Urinary bladder (tissue), 4 donors: ENCODE measurements at places on chromosomes 2 and 18. TPM values are rescaled to one million over a fixed set of nuclear protein-coding genes. Genes with fewer than 3 reads are reported as not detected.
A peak's percentile ranks its signal among the peaks of the same experiment; 100 is the strongest.

DNA sequence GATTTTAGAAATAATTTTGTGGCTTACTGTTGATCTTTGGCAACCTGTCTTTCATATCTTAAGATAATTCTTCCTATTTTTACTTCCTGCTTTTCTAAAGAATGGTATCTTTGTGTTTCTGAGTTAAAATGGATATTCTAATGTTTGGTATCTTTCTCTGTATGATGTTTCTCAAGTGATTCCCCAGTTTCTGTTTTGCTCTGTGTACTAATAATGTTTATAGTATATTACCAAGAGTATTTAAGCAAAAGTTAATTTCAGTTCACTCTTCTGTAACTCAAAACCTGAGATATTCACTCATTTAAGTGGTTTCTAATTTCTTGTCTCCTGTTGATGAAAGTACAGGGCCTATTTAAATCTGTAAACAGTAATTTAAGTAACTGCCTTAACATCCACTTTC, 58.3 kb downstream of the CCDC150 start:
- DNase-seq: no peak

GRCh38 chr18:32907648-32908423, 135.0 kb upstream of the KLHL14 start:
- DNase-seq: no peak

- DNase-seq: no peak
These were observed 94.6 kb upstream of the LGALSL start for GRCh38 chr2:64359171-64359891.

DNA sequence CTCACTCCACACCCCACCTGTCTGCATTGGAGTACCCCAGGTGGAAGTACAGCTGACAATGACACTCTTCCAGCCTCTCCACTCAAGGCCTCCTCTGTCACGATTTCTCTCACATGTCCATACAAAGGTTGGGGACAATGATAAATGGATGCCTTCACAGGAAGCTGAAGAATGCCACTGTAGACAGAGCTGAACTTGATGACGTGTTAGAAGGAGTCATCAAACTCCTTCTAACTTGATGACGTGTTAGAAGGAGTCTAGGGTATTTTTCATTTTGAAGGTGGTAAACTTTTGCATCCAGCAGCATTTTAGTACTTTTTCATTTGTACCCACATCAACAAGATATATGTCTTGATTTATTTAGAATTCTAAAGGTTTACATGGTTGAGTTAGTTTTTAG, 163.5 kb upstream of the DNMT3A start:
- no peak for DNase-seq

DNA sequence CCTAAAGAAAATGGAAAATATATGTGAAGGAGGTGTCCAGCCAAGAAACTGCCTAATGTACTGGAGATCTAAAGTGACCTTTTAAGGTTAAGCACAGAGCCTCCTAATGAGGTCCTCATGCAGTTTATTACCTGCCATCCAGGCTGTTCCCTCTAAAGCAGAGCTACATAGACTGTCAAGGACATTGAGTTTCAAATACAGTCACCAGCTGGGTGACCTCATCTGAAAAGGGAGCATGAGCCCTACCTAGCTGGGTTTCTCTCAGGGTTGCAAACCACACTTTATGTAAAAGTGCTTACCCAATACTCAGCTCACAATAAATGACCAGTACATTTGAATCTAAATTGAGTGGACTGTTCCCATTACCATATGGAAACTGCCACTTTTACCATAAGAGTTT, 65.4 kb upstream of the CTNNA2 start:
- no peak for DNase-seq

DNA sequence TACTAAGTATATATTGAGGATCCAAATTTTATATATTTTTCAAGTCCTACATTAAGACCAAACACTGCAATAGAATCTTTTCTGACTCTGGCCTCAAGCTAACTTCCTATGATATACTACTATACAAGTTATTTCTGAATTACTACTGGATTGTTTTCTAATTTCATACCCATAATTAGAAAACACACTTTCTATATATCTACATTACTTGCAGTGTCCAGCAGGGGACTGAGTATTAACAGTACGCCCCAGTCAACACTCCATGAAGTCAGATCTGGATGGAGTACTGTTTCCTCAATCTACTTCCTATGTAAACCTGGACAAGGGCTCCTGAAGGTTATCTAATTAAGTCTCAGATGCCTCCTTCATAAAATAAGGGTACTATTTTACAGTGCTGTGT, 26.5 kb downstream of the RMP24 start:
- no peak for DNase-seq

- DNase-seq: no peak
These were observed 13.5 kb upstream of the NTSR2 start for GRCh38 chr2:11683476-11683875.

- no peak for DNase-seq
These were observed 217.7 kb downstream of the SH3RF3 start for GRCh38 chr2:109346601-109347228.

DNA sequence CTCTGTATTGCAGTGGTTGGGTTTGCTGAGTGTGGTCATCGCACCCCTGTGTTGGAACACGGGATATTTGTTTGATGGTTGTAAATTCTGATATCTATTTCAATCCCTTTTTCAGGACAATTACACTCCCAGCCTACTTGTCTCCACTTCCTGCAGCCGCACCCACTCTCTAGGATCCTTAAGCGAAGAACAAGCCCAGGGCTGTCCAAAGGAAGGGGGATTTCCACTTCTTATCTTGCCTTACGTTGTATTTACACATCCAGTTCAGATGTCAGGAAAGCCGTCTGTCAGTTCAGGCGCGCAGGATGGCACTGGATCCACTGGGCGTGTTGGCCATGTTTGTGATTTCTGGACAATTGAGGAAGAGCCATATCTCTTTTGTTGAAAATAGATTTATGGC, 834.5 kb upstream of the SALL3 start:
- DNase-seq: no peak

DNA sequence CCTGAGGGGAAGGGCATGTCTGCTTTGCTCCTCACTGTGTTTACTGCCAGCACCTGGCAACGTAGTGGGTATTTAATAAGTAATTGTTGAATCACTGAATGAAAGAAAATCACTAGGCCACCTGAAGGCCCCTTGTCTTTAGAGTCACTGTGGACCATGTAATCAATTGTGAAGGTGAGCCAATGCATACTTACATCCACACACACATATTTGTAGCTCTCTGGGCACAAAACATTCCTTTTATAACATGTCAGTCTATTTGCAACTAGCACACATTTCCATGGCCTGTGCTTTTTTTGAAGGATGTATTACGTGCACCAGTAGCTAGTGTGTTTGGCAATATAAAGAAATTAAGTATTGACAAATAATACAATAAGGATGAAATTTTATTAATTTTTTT, 11.2 kb downstream of the ATP8B1 start:
- no peak for DNase-seq

- no peak for DNase-seq
These were observed 36.4 kb upstream of the PCBP1 start for GRCh38 chr2:70050631-70051425.

- DNase-seq: no peak
These were observed 18.1 kb upstream of the SPP2 start for GRCh38 chr2:234032279-234032856.

DNA sequence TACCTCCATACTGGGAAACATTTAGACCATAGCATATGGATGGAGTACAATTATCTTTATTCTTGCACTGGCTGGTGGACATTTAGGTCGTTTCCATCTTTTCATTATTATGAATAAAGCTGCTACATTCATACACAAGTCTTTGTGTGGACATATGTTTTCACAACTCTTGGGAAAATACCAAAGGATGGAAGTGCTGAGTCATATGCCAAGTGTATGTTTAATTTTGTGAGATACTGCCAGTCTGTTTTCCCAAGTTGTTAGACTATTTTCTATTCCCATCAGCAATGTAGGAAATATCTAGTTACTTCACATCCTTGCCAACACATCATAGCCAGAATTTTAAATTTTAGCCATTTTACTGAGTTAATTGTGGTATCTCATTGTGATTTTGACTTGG, 91.5 kb downstream of the GALNT13 start:
- DNase-seq: no peak

GRCh38 chr2:230447455-230448451, 31.8 kb downstream of the SP100 start:
- DNase-seq: no peak

- peak; percentile 61 for DNase-seq
These were observed 31.8 kb downstream of the KLF7 start for GRCh38 chr2:207133820-207134519.

GRCh38 chr2:135600915-135601314, 69.6 kb downstream of the R3HDM1 start:
- DNase-seq: no peak

DNA sequence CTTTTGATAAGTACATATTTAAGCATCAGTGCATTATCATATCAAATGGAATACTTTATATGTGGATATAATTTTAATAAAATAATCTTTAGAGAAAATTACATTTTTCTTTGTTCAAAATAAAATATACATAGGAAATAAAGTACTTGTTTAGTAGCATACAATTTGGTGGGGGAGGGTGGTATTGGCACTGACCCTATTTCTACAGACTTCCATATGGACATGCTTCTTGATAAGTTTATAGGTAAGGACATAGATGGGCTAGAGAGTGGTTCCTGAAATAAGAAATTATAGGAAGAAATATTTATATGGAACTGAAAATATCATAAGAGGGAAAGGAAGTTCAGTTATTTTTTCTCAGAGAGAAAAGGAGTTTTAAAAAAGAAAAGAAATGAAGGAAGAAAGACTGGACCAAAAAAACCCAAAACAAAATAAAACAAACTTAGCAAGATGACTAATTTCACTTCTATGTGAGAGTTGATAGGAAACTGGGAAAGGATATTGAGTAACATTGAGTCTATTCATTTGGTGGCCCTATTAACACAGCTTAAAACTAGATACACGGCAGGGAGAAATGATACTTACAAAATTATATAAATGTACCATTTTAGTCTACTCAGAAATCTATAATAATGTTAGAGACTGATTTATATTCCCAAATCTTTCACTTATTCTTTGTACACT, 505.9 kb downstream of the ERBB4 start:
- DNase-seq: no peak

DNA sequence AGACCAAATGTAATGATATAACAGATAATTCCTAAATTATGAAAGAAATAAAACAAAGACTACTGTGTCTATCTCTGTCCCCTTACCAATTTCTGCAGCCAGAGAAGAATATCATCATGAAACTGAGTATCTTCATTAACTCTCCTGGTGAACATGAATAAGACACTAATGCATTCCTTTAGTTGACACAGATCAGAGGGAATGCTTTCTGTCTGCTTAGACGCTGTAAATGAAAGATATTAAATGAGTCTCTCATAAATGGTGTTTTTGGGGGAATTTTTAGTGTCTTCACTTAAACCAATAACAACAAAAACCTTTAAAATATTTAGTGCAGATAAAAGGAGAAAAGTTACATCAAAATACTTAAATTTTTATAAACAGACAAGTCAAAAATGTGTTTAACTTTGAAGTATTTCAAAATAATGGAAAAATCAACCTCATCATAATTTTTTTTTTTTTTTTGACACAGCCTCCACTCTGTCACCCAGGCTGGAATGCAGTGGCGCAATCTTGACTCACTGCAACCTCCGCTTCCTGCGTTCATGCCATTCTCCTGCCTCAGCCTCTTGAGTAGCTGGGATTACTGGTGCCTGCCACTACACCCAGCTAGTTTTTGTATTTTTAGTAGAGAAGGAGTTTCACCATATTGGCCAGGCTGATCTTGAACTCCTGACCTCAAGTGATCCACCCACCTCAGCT, 16.0 kb downstream of the EPG5 start:
- DNase-seq: no peak

- no peak for DNase-seq
These were observed 319.5 kb upstream of the NXPH2 start for GRCh38 chr2:139099721-139100120.

- DNase-seq: no peak
These were observed 33.2 kb downstream of the TOGARAM2 start for GRCh38 chr2:29014331-29014730.

DNA sequence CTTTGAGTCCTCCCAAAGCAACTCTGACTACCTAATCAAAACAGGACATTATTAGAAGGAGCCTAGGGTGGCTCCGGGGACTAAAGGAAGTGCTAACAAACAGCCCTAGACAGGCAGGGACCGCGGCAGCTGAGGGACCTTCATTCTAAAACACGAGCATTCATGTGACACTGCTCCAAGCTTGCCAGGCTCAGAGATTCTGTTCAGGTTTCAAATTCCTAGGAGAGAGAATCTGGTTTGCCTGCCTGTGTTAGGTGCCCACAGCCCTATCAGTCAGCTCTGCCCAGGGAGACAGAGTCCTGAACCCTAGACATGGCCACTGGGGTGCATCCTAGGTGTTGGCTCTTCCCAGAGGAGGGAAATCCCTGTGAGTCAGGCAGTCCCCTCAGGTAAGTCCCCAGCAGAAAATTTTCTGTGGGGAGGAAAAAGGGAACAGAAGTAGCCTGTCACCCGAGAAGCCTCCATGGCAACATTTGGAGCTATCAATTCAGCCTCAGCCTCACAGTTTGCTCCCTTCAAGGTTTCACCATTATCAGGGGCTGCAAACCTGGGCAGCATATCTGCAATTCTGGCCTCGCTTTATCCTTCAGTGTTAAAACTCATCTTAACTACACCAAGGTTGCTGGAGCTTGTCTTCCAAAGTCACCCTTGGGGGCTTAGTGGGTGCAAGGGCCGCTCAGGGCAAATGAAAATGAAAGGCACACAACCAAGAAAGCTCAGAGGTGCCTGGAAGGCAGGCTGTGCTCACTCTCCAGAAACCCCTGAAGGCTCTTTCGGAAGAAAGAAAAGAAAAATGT, 28.6 kb downstream of the PCBP1 start:
- DNase-seq: no peak

GRCh38 chr18:3380384-3380961, 69.5 kb upstream of the TGIF1 start:
- DNase-seq: no peak

GRCh38 chr2:40419364-40419762, 32.5 kb downstream of the SLC8A1 start:
- no peak for DNase-seq

INPP5D gene
- 8.4 TPM for polyA plus RNA-seq

PTCD3 gene
- polyA plus RNA-seq: 28.8 TPM

DLX1 gene
- polyA plus RNA-seq: 0.41 TPM

TMEM163 gene
- polyA plus RNA-seq: 2.4 TPM

VWC2L gene
- polyA plus RNA-seq: not detected

ASPRV1 gene
- 1.9 TPM for polyA plus RNA-seq

TGOLN2 gene
- 81.0 TPM for polyA plus RNA-seq
